ENCODE measurements at places on chromosomes 12 and 14. TPM values are rescaled to one million over a fixed set of nuclear protein-coding genes. Genes with fewer than 3 reads are reported as not detected.

E2F7 gene
- total RNA-seq = 0.77 TPM

TAS2R9 gene
- total RNA-seq = not detected

DNAL1 gene
- 25.5 TPM for total RNA-seq

KRT82 gene
- not detected for total RNA-seq

CD69 gene
- total RNA-seq = 17.4 TPM

RND1 gene
- total RNA-seq = 8.6 TPM

GPD1 gene
- 20.0 TPM for total RNA-seq

RAD9B gene
- 1.5 TPM for total RNA-seq

RPGRIP1 gene
- total RNA-seq = 0.65 TPM

ABCD2 gene
- total RNA-seq = 1.1 TPM

GRCh38 chr12:61538951-61539350, 721.3 kb upstream of the USP15 start:
- DNase-seq = peak; percentile 34
- no peaks in the 10 kb centered on the region for H3K4me1 ChIP-seq
- H3K36me3 ChIP-seq = no peaks in the 10 kb centered on the region

GRCh38 chr12:45762185-45763110, 32.9 kb downstream of the ARID2 start:
- DNase-seq = no peak
- no peak overlapping the region for H3K4me3 ChIP-seq
- H3K36me3 ChIP-seq = no peaks in the 10 kb centered on the region
- no peaks in the 10 kb centered on the region for H3K4me1 ChIP-seq

GRCh38 chr12:44584625-44585024, 291.5 kb downstream of the NELL2 start:
- H3K4me1 ChIP-seq = no peaks in the 10 kb centered on the region
- no peak for DNase-seq
- no peak overlapping the region for H3K4me3 ChIP-seq

DNA sequence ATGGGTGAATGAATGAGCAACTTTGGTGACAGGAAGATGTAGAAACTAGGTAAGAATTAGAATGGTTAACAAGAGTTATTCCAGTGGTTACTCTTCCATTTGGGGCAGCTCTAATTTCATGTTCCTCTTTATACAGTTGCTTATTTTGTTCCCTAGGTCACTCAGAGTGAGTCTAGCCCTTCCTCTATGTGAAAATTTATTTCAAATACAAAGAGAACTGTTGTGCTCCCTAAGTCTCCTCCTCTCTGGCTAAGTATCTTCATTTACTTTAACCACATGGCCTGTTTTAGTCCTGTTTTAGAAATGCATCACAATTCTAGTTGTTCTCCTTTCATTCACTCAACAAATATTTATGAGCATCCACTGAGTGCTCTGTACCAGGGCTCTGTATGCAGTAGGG, 51.1 kb upstream of the HIF1A start:
- H3K4me1 ChIP-seq = no peaks in the 10 kb centered on the region
- H3K27ac ChIP-seq = no peak overlapping the region
- no peak overlapping the region for H3K4me3 ChIP-seq
- H3K36me3 ChIP-seq = no peaks in the 10 kb centered on the region
- DNase-seq = no peak

DNA sequence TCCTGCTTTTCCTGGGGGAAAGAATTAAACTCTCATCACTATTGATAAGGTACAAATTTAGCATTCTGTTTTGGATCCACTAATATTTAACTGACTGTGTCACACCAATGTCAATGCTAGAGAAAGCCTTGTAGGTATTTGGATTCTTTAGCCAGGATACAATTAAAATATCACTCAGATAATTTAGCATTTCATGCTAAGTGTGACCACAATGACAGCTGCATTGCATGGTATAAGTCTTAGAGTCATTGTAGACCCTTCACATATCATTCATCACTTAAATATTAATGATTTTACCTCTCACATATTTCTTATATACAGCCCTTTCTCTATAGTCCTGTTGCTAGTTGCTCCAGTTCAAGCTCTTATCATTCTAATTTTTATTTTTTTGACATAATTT, 85.3 kb upstream of the ATP2B1 start:
- H3K27ac ChIP-seq = no peak overlapping the region
- no peak for DNase-seq
- no peak overlapping the region for H3K4me3 ChIP-seq
- H3K36me3 ChIP-seq = no peaks in the 10 kb centered on the region

- DNase-seq = no peak
- no peak overlapping the region for H3K4me3 ChIP-seq
- no peaks in the 10 kb centered on the region for H3K4me1 ChIP-seq
- no peak overlapping the region for H3K27ac ChIP-seq
These were observed 336.3 kb downstream of the TMEM121 start for GRCh38 chr14:105862581-105863239.

- H3K27me3 ChIP-seq = no peaks in the 10 kb centered on the region
- no peaks in the 10 kb centered on the region for H3K36me3 ChIP-seq
- DNase-seq = no peak
- H3K4me1 ChIP-seq = peaks cover 6% of the 10 kb centered on the region
- H3K27ac ChIP-seq = no peak overlapping the region
These were observed 1278.1 kb downstream of the AACS start for GRCh38 chr12:126343321-126343720.

GRCh38 chr14:78469947-78470346, 299.8 kb downstream of the NRXN3 start:
- H3K27ac ChIP-seq = no peak overlapping the region
- no peak for DNase-seq
- no peak overlapping the region for H3K4me3 ChIP-seq
- H3K27me3 ChIP-seq = no peaks in the 10 kb centered on the region
- H3K36me3 ChIP-seq = no peaks in the 10 kb centered on the region

DNA sequence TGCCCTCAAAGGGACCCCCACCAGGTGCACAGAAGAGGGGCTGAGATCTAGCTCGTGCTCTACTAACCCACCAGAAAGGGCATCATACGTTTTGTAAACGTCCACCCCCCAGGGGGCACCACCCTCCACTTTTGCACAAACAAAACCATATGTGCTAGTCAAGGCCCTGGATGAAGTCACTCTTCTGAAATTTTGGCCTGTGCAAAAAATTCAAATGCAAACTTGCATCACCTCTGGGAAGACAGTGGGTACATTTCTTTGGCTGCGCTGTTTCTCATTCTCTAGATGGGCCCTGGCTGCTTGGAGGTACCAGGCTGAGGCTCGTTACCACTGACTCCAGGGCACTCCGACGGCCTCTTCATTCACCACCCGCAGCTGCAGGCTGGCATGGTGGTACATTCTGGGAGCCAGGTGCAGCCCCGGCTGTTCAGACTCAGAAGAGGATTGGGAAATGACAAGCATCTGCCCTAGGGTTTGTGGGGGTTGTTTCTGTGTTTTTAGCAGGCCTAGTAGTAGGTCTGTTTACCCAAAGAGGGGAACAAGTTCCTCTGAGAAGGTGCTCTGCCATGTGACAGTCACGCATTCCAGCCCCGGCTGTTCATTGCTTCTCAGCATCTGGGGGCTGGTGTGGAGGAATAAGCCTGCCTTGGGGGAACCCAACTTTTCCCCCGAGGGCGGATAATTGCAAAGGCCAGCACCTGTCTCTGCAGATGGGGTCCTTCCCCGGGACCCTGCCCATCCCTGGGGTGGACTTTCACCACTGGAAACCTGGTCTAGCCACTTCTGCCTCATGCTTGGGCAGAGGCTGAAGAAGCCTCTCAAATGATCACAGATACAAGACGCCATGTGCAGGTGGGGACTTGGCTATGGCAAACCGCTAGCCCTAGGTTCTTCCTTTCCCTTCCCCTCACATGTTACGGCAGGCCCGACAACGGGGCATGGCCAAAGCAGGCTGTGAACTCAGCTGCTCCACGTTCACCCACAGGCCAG, 147.6 kb downstream of the DPF3 start:
- no peaks in the 10 kb centered on the region for H3K27me3 ChIP-seq
- DNase-seq = no peak
- H3K27ac ChIP-seq = no peak overlapping the region
- H3K4me1 ChIP-seq = no peaks in the 10 kb centered on the region
- H3K4me3 ChIP-seq = no peak overlapping the region

DNA sequence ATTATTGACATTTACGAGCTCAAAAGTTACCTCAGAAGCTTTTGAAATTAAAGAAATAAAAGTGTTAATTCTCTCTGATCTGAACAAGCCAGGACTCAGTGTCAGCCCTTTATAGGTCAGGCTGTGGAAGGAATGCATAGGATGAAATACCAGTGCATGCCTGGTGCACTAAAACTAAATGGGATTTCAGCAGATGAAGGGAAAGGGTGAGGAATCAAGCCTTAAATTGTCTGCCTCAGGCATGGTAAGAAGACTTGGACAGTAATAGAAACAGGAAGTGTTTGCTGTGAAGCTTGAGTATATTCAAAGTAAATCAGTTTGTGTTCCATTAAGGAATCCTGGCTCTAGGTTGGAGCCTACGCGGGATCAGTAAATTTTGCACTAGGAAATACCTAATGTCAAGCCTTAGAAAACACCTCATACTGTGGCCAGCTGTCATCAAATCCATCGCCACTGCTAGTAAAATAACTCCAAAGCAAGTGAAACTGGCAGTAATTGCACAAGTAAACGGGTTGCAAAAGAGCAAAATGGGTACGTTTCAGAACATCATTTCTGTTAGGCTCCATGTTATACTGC, 76.3 kb downstream of the PDE3A start:
- H3K27ac ChIP-seq = peak overlapping the region; percentile 68
- no peak for DNase-seq
- no peaks in the 10 kb centered on the region for H3K27me3 ChIP-seq
- no peak overlapping the region for H3K4me3 ChIP-seq

- DNase-seq = no peak
- H3K4me3 ChIP-seq = no peak overlapping the region
- H3K27ac ChIP-seq = no peak overlapping the region
These were observed 12.7 kb downstream of the CCDC197 start for GRCh38 chr14:94009767-94010166.

DNA sequence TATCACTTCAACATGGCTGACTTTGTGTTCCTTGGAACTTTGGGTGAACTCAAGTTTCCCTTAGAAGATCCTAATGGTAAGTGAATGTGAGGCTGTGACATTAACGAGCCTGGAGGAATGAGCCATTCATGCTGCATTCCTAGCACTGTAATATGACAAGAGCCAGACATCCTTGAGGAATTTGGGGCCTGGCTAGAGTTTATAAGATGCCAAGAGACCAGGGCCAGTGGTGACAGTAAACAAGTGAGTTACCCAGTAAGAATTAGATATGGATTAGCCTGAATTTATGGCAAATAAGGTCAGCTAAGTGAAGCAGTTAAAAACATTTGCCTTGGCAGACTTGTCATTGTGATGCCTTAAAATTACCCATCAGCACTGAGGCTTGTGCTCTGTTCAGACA, 232.4 kb downstream of the AKAP6 start:
- no peaks in the 10 kb centered on the region for H3K36me3 ChIP-seq
- no peak overlapping the region for H3K4me3 ChIP-seq
- peak overlapping the region; percentile 24 for H3K27ac ChIP-seq
- H3K4me1 ChIP-seq = peaks cover 19% of the 10 kb centered on the region

DNA sequence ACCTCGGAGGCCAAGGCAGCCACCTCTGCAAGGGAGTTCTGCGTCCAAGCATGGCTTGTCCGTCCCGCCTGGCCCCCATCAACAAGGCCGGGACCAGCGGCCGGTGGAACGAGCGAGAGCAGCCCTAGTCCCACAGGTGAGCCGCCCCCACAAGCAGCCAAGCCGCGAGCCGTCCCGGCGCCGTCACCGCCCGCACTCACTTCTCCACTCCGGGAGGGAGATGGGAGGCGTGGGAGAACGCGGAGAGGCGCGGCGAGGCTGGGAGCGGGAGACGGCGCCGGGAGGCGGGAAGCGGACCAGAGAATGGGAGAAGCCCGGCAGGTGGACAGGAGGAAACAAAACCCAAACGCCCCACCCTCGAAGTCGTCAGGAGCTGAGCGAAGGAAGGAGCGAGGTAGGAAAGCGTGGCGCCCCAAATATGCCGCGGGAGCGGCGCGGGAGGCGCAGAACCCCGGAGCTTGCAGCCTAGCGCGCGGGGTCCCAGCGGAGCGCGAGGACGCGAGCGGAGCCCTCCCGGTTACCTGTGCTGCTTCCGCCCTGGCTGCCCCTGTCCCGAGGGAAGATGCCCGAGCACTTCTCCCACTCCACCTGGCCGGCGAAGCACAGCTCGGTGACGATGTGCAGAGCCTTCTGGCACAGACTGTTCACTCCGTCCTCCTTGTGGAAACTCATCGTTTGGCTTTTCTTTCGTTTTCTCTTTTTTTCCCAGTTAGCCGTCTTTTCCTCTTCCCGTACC, 600 bp downstream of the SYT10 start:
- DNase-seq = no peak
- H3K4me3 ChIP-seq = peak overlapping the region; percentile 53
- H3K27me3 ChIP-seq = peaks cover 42% of the 10 kb centered on the region
- H3K36me3 ChIP-seq = no peaks in the 10 kb centered on the region
- peaks cover 7% of the 10 kb centered on the region for H3K4me1 ChIP-seq

GRCh38 chr12:28710882-28711281, 438.2 kb upstream of the FAR2 start:
- no peaks in the 10 kb centered on the region for H3K36me3 ChIP-seq
- H3K4me1 ChIP-seq = no peaks in the 10 kb centered on the region
- no peaks in the 10 kb centered on the region for H3K27me3 ChIP-seq
- DNase-seq = no peak
- no peak overlapping the region for H3K4me3 ChIP-seq
- no peak overlapping the region for H3K27ac ChIP-seq

DNA sequence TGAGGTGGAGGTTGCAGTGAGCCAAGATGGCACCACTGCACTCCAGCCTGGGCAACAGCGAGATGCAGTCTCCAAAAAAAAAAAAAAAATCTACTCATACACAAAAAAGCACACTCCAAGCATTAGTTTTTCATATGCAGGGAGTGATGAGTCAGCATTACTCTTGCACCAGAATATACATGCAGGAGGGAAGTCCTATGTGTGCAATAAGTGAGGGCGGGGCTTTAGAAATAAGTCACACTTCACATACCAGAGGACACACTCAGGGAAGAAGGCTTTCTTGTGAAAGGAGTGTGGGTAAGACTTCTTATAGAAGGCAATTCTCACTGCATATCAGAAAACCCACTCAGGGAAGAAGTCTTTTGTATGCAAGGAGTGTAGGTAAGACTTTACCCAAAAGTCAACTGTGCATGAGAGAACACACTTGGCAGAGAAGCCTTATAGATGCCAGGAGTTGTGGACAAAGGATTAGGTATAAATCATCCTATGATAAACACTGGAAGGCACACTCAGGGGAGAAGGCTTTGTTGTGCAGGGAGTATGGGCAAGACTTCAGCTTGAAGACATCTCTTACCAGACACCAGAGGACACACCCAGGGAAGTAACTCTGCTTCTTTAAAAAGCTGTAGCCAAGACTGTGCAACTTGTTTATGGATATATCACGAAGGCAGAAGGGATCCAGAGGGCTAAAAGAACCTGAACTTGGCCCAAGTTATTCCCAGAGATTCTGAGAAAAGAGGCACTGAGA, 50.5 kb downstream of the ATF7 start:
- H3K4me1 ChIP-seq = no peaks in the 10 kb centered on the region
- no peak overlapping the region for H3K4me3 ChIP-seq

GRCh38 chr12:124491856-124492420, 75.5 kb downstream of the NCOR2 start:
- H3K27ac ChIP-seq = no peak overlapping the region
- H3K4me1 ChIP-seq = no peaks in the 10 kb centered on the region
- no peak overlapping the region for H3K4me3 ChIP-seq
- no peak for DNase-seq

All from lung (tissue), 17 donors.